ENCODE measurements at places on chromosomes 2 and 18.
A peak's percentile ranks its signal among the peaks of the same experiment; 100 is the strongest.

DNA sequence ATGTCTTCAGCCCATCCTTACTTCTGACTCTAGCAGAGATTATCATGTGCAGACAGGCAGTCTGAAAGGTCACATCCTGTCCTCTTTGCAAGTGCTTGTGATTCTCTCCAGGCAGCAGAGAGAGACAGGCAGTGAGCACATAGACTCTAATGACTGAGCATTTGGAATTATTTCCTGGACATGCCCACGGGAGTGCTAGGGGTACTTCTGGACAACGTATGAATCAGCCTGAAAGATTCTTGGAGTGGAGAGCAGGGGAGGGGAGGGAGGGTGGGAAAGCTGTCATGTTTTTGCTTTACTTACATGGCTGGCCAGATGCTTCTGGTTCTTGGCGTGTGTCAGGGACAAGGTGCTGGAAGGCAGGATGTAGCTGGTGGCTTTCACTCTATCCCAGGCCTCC is 150.6 kb downstream of the RIF1 start:
- DNase-seq: peak; percentile 29

DNA sequence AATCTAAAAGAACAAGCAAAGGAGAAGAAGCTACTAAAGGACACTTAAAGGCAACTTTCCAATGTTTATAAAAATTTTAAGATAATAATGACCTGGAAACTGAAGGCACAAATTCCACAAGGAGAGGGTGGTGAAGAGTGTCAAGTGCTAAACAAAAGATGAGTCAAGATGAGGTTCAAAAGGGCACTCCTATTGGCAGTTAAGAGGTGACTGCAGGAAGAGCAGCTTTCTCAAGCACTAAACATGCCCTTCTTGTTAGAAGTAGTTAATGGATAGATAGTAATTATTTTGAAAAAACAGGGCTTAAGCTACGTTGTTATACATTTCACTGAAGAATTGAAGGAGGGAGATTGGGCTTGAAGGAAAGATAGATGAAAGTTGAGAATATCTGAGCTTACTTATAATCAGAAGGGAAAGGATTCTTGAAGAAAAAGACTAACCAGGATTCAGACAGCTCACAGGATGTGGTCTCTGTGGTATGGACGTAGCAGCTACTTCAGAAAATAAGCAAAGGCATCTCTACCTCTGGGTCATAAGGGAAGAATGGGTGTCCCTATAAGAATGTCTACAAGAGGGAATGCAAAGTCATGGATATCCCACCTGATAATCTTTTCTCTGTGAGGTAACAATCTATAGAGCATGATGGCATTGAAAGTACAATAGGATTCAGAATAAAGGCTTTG is 454.7 kb upstream of the SLC39A10 start:
- DNase-seq: no peak

DNA sequence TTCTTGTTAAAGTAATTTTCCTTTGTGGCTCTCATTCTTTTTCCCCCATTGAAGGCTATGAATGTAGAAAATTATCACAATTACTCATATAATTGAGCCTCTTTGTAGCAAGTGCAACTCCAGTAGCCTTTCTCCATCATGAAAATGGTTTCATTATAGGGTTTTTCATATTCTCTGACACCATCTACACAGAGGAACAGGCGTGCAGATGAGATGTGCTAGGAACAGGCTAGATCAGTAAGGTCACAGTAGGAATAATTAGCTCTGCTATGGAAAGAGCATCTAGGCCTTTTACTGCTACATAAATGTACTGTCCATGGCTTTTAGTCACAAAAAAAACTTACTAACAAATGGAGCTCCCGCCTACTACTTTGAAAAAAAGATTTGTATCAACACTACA is 12.6 kb upstream of the DLX1 start:
- DNase-seq: no peak

GRCh38 chr18:54945576-54946125 is 13.6 kb downstream of the CCDC68 start:
- no peak for DNase-seq

DNA sequence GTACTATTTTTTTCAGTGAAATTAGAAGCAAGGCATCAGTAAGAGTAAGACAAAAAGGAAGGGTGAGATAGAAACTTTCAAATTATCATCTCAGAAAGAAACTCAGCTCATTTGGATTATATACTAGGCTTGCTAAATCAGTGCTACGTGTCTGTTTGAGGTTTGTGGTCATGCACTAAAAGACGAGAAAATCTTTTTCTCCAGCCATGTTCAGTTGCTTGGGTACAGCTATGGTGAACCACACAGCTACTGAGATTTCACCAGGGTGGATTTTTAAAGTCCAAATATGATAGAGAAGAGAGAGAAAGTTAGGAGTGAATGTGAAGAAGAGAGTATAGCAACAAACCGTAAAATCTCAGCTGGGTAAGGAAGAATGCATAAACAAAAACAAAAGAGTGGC is 161.6 kb downstream of the PTH2R start:
- no peak for DNase-seq

GRCh38 chr2:139099721-139100120 is 319.5 kb upstream of the NXPH2 start:
- DNase-seq: peak; percentile 39

GRCh38 chr2:228417956-228418355 is 236.5 kb upstream of the SPHKAP start:
- DNase-seq: no peak

DNA sequence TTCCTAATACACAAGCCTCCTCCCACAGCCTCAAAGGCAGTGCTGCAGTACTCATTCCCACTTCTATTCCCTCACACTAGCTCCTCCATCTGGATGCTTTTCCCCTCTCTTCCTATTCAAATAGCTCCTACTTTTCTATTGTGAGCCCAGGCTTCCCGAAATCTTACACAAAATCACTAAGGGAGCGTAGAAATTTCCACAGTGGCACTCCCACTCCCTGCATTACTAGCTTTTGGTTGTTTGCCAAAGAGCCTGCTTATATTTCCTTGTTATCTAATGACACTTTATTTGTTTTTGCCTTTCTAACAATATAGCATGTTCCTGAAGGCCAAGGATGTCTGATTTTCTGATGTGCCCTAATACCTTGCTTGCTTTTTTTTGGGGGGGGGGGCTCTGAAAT is 10.9 kb downstream of the EPAS1 start:
- DNase-seq: no peak

- no peak for DNase-seq
Observed at GRCh38 chr2:219726916-219727315, 99.5 kb downstream of the SLC4A3 start.

DNA sequence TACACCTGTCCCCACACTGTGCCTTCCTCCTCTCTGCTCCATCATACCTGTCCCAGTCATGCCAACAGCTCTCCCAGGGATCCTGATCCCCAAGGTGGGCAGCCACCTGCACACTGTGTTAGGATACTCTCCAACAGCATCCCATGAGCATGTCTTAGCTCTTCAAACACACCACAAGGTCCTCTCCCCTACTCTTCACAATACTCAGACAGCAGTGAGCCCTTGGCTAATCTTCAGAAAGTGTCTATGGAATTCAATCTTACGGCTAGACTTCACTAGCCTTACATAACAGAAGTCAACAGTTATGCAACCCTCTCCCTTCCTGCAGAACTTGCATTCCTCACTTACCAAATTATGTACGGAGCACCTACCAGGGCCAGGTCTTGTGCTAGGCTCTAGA is 79.9 kb downstream of the MYO5B start:
- DNase-seq: no peak

GRCh38 chr2:179239838-179240237 is 24.8 kb downstream of the SESTD1 start:
- no peak for DNase-seq

DNA sequence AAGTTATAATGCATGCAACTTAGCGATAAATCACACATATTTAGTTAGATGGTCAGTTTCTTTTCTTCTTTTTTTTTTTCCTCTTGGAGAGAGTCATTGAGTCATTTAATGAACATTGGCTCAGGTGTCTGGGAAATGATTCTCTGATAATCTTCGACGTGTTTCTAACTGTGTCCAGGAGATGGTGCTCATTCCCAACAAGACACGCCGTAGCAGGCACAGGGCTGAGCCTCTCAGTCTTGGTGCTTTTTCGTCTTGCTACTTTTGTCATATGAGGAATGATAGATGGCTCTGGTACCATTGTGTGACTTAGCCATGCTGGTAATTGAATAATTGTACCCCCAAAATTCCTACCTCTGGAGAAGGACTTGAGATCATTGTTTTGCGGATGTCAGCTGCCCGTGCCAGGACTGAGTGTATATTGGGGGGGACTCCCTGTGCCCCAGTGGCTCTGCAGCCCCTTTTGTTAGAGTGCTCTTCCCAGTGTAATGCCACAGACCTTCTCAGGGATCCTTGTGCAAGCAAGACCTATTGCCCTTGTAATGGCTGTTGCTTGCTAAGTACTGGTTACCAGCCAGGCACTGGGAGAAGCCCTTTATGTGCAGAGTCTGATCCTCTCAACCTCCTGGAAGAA is 107.6 kb upstream of the CYRIA start:
- DNase-seq: peak; percentile 30

DNA sequence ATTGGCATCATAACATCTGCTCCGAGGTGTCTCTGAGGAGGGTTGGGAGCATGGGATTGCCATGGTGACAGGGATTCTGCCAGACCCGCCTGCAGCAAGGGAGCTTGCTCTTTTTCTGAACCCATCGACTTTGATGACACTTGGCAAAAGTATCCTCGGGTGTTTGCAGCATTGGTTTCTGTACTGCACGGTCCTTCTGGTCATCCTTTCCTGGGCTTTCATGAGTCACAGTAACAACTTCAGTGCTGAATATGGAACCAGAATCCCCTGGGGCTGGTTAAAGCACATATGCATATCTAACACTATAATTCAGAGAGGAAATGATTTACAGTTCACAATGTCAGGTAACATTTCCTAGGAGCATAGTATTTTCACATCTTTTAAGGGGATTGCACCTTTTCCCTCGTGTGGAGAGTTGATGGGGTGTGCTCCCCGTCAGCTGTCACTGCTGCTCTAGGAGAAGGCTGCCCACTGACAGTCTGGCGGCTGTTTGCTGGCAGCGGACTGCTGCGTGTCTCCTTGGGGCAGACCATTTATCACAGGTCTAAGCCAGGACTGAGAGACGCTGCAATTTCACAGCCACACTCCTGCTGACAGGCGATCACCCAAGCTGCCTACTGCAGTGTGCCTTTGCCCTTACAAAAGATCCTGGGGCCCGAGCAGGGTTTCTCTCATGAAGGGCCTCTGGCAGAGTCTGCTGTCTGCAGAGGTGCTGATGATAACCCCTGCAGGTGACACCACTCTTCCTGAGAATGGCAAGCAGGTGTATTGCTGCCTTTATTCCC is 425.3 kb downstream of the THSD7B start:
- DNase-seq: no peak

DNA sequence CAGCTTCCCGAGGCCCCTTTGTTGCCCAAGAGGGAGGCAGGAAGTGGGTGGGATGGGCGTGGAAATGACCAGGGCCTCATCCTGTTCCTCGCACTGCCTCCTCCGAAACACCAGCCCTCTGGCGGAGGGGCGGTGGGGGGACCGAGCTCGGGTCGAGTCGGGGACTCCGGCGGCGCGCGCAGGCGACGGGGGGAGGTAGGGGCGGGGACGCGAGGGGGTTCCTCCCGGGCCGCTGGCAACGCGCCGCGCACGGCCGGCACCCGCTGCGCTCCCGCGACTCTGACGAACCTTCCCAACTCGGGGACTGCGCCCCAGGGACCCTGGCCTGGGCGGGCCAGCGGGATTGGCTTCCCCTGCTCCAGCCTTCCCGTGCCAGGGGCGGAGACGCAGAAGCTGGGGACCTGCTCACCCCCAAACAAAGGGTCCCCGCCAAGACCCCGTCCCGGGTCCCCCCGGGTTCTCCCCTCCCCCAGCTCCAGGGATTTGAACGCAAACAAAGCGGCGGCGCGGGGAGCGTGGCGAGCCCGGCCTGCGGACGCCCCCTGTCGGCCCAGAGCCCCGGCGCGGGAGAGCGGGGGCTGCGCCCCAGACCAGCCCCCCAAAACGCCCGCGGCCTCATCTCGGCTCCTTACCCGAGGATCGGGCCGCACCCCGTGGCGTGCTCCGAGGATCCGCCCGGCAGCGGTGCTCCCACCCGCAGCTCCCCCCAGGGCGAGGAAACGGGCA is 1.2 kb downstream of the SEMA4C start:
- peak; percentile 90 for DNase-seq

GRCh38 chr2:120037995-120038541 is 25.2 kb downstream of the EPB41L5 start:
- no peak for DNase-seq

GRCh38 chr2:75459565-75460310 is 101.0 kb downstream of the EVA1A start:
- peak; percentile 74 for DNase-seq

DNA sequence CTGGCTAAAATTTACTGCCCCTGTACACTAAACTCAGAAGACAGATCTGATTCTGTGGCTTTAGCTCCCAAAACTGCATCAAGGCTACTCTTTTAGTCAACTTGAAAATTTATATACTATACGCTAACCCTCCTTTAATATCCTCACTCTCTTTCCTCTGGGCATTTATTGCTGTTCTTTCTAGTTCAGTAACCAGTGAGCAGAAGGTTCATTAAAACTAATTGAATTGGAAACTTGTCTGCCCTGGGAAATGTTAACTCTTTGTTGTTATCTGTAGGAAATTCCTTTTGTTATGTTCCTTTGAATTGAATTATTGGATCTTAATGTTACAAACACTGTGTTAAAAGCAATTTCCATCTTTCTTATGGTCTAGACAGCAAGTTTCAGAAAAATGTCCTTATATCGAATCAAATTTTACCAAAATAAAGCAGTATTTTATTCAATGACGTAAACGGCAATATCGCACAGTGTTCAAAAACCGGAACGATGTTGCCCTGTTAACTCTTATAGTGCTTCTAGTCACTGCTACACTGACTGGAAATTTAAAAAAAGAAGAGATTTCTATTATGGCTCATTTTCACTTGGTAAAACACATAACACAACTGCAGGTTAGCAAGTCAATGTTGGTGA is 168.3 kb downstream of the NR4A2 start:
- no peak for DNase-seq

DNA sequence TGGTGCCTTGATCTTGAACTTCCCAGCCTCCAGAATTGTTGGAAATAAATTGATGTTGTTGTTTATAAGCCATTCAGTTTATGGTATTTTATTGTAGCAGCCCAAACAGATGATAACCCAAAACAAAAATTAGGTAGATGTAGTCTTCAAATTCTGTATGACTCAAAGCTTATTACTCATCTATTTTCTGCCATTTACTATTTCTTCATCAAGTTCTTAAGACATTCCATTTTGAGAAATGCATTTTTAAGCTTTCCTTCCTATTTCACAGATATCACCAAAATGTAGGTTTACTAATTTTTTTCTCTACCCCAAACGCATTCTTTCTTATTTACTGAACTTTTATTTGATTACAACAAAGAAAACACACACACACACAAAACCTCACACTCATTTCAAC is 148.2 kb downstream of the RND3 start:
- no peak for DNase-seq

- no peak for DNase-seq
Observed at GRCh38 chr2:230925879-230926765, 1.1 kb upstream of the GPR55 start.

GRCh38 chr2:30400151-30400954 is 46.7 kb upstream of the LCLAT1 start:
- DNase-seq: no peak

GRCh38 chr2:21317131-21317530 is 193.4 kb downstream of the TDRD15 start:
- no peak for DNase-seq

All from fibroblast of skin of left quadriceps (primary cell).